ENCODE measurements at places on chromosomes 2 and 18.
A peak's percentile ranks its signal among the peaks of the same experiment; 100 is the strongest.

DNA sequence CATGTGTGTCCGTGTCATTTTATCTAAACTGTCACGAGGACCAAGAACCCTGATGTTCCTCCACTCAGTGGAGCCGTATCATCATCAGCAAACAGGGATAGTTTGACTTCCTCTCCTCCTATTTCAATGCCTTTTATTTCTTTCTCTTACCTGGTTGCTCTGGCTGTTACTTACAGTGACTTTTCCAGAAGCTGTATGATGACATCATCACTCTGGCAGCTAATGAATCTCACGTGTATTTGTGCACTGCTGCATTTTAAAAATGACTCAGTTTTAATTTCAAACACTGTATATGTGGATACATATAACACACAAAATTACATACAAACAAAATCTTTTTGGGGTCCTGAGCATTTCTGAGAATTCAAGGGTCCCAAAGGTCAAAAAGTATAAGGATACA is 481.4 kb downstream of the CDH2 start:
- DNase-seq: no peak

DNA sequence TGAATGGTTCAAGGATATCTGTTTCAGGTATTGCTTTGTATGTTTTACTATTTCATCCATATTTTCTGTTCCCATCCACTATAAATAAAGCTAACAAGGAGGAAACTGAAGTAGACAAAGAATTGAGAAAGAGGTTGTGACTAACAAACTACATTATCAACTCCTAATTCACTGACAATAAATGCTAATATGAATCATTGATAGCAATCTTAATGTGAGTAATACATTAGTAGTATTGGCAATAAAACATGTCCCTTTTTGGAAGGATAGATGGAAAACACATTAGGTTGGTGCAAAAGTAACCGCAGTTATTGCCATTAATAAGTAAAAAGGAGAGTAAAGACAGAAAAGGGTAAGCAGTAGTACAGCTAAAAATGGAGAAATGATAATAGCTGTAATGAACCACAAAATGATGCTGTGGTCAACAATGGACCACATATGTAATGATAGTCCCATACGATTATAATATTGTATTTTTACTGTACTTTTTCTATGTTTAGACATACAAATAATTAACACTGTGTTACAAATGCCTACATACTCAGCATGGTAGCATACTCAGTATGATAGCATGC is 104.7 kb downstream of the THADA start:
- DNase-seq: no peak

GRCh38 chr2:186610785-186611184 is 20.9 kb downstream of the ITGAV start:
- no peak for DNase-seq

GRCh38 chr18:77067291-77068061 is 65.1 kb downstream of the MBP start:
- DNase-seq: peak; percentile 88

GRCh38 chr2:9001229-9001628 is 2.3 kb downstream of the MBOAT2 start:
- no peak for DNase-seq

- peak; percentile 64 for DNase-seq
Measured at GRCh38 chr18:13268158-13269012, 49.8 kb downstream of the LDLRAD4 start.

GRCh38 chr2:216316743-216317142 is 55.5 kb downstream of the MARCHF4 start:
- peak; percentile 7 for DNase-seq

GRCh38 chr18:44526705-44527415 is 153.8 kb upstream of the SETBP1 start:
- DNase-seq: no peak

DNA sequence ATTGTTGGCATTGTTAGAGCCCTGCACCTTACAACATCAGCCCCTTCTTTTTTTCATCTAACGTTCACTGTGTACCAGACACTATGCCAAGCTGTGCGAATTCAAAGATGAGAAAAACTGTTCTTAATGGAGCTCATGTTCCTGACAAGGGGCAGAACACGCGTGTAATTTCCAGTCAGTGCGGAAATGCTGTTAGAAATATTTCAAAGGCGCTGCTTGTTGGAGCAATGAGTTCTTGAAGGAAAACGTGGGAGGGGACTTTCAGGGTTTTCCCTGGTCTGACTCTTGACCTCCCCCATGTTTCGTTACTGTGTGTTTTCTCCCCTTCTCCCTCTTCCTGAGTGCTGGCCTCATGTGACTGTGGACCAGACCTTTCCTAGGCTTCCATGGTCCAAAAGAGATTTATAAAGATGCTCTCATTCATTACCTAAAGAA is 1.5 kb downstream of the MTHFD2 start:
- peak; percentile 67 for DNase-seq

GRCh38 chr2:232038881-232039485 is 77.5 kb downstream of the DIS3L2 start:
- DNase-seq: no peak

DNA sequence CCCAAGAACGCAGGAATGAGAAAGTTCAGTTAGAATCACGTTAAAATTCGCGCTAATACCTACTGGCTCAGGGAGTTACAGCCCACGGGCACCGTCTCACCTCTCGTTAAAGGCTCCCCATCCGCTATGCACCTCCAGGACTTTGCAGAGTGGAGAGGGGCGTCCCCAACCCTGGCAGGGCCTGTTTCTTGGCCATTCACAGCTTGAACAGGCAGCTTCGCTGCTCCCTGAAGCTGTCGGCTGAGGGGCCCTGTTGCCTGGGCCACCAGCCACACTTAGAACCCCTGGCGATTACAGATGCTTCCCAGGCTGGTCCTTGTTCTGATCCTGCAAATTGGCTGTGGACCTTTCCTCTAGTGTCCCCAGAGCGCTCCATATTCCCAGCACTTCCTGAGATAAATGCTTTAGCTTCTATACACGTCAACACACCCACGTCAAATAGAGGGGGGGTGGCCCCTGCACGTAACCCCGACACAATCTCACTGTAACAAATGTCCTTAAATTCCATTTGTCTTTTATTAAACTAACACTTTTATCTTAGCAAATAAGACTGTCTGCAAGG is 16.8 kb upstream of the SNTG2 start:
- DNase-seq: no peak

DNA sequence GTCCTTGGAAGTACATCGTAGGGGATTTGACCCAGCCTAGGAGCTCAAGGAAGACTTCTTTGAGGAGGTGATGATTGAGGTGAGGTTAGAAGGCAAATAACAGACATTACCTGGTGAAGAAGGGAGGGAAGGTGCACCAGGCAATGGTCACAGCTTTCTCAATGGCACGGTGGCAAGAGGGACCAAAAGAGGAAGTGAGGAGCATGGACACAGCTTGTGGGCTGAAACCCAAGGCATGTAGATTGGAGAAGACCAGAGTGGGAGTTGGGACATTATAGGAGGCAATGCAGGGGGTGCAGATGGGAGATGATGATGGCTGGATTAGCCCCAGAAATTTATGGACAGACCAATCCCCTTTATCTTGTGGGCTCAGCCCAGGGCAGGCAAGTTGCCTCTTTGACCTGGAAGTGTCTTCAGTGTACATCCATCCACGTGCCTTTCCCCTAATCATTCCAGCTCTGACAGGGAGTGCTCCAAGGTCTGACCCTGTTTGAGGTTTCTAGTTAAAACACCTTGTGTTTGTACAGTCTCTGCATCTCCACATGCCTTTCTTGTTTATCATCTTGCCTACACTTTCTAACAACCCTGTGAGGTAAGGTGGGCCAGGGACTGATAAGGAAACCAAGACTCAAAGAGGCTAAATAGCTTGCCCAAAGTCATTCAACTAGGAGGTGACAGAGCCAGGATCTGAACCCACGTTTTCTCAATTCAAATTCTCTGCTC is 59.1 kb downstream of the NRP2 start:
- no peak for DNase-seq

- no peak for DNase-seq
Measured at GRCh38 chr2:10022445-10022844, 20.9 kb upstream of the KLF11 start.

- DNase-seq: no peak
Measured at GRCh38 chr18:36582988-36583745, 245.6 kb downstream of the TPGS2 start.

DNA sequence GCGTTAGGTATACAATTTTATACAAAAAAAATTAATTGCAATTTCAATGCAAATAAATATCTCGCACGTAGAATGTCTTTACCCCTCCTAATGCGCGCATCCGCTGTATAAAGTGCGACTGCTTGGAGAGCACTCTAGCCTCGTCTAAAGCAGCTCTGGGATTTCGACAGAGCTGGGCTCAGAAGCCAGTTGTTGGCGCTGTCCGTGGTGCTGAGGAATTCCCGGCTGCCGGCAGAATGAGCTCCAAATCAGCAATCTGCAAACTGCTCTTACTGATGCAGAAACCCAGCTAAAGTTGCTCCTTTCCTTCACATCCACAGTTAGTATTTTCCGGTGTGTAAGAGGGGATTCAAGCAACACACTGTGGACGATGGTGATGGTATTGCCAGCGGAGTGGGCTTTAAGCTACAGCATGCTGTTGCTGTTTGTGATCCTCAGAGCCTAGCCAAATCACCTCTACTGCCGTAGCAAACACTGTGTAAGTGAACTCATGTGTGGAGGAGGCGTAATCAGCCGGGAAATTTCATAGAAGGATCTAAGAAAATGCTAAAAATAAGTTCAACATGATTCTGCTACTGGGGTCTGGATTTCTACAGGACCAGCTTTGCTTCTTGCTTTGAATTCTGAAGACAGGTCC is at the start of gene VWC2L:
VWC2L (plus strand) TSS at position 137 of the 637 bp plus-strand sequence. CDS start 3,140 bp downstream, outside the sequence.
- DNase-seq: peak; percentile 59

Data from suppressor macrophage (primary cell).